ENCODE measurements at places on chromosomes 4 and X.

GRCh38 chr4:73070074-73070390 is 516 bp upstream of the COX18 start:
- no peak for DNase-seq

DNA sequence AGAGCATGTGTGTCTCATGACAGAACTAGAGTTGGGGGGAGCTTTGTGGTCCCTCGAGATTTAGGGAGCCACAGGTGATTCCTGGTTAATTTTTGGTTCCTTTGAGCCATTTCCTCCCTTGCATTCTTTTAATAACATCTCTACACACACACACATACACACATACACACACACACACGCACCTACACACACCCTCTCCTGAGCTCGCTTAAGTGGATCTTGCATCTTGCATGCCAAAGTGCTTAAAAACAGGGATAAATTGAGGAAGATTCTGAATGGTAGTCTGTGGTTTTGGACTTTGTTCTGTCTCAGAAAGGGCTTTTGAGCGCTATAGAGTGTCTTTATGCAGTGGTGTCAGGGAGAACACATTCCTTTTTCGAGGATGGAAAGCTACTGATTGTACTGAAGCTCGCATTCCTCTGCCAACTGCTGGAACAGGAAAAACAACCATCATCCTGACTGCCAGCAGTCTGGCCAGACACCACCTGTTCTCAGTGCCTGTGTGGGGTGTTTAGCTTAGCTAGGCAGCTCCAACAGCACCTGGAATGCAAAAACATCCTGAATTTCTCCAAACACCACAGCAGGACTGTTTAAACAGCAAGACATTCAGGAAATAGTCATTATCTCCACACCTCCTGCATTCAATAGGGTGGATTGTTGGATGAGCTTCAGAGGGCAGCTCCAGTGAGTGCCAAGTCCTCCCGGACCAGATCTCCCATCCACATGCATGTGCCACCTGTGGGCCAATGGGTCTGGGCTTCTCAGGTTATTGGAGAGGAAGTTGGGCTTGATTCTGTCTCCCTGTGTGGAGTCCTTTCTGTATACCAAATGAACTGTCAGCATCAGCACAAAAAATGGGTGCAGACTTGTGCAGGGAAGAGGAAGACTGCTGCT is 21.9 kb upstream of the IGFBP7 start:
- DNase-seq = no peak

DNA sequence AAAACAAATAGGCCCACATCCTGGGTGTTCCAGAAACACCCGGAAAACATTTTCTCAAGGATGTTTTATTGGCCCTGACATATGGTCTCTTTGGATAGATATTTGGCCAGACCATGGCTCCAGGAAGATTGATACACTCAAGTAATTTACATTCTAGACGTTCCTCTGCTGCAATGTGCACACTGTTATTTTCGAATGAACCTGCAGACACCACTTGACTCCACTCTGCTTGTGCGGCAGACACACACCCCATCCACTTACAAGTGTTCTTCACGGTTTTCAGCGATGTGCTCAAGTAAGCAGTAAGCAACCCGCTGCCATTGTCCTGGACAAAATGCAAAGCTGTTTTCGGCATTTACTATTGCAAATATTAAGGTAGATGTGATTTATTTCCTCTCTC is 12.0 kb upstream of the GPM6A start:
- no peak for DNase-seq

GRCh38 chr4:124177647-124178425 is 534.7 kb downstream of the ANKRD50 start:
- no peak for DNase-seq

DNA sequence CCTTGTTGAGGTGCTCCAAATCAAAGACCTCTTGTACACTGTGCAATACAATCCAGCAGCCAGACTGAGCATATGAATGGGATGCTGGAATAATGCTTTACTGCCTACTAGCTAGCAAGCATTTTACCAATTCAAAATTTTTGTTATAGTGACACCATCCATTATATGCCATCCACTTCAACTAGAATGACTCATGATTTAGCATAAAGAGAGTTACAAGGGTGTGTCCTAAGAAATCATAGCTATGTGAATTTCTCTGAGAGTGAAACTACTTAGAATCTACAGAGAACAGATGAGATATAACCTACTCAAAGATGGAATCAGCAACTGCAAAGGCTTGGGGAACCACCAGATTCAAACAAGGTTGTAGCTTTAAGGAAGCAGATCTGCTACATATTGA is 221.9 kb downstream of the LHFPL1 start:
- DNase-seq = no peak

GRCh38 chrX:68533656-68534055 is 34.8 kb downstream of the YIPF6 start:
- DNase-seq = no peak

DNA sequence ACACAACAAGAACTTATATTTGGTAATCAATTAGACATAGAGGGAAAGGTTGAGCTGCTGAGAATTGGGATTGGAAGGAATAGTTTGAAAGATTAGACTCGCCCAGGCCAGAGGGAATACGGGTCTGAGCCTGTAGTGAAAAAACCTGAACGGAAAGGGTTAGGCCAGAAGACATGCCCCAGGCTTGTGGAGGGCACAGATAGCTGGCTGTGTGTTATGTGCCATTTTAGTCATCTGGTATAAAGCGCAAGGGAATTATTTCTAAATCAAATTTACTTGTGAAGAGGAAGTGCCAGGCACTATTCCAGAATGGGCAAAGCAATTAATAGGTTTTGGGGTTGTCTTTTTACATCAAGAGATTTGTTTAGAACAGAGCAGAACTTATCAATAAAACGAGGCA is 187.5 kb upstream of the ANKRD50 start:
- no peak for DNase-seq

GRCh38 chr4:109128589-109128988 is 173.9 kb downstream of the COL25A1 start:
- no peak for DNase-seq

GRCh38 chr4:74228691-74229640 is 71.0 kb downstream of the MTHFD2L start:
- peak; percentile 54 for DNase-seq

GRCh38 chr4:702618-703048 is 3.0 kb upstream of the PCGF3 start:
- DNase-seq = no peak

DNA sequence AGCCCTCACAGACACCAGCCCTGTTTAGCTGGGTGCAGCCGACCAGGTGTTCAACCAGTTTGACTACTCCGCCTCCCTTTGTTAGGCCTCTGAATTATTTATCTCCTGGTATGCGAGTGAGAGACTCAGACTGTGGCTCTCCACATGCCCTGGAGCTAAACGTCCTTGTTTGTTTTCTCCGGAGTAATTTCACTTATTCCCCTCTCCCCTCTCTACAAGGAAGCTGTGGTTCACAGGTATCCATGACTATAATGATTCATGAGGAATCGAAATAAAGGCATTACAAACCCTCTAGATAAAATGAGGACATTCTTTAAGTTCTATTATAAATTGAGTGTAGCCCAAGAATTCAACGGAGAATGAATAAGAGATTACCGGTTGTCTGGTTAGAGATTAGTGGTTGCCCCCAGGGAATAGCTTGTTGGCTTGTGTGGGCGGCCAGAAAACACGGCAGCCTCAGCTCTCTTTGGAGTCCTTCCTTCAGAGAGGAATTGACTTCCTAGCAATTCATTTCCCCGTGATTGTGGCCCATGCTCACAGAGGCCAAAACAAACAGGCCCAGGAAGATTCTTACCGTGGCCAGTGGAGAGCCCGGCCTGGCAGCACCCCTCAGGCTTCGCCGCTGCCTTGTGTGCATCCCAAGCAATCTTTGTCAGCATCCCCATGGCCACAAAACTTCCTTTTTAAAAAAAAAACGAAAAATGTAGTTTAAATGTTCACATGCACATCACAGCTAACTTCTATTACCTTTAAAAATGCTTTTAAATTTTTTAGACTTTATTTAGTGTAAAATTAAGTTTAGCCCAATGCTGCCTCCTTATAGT is 60.2 kb upstream of the CBR4 start:
- no peak for DNase-seq

- peak; percentile 8 for DNase-seq
Observed at GRCh38 chrX:14032406-14032805, 2.7 kb upstream of the GEMIN8 start.

GRCh38 chrX:153744210-153745066 is 19.6 kb upstream of the PLXNB3 start:
- no peak for DNase-seq

- DNase-seq = no peak
Observed at GRCh38 chr4:107654694-107655093, 65.3 kb downstream of the PAPSS1 start.

DNA sequence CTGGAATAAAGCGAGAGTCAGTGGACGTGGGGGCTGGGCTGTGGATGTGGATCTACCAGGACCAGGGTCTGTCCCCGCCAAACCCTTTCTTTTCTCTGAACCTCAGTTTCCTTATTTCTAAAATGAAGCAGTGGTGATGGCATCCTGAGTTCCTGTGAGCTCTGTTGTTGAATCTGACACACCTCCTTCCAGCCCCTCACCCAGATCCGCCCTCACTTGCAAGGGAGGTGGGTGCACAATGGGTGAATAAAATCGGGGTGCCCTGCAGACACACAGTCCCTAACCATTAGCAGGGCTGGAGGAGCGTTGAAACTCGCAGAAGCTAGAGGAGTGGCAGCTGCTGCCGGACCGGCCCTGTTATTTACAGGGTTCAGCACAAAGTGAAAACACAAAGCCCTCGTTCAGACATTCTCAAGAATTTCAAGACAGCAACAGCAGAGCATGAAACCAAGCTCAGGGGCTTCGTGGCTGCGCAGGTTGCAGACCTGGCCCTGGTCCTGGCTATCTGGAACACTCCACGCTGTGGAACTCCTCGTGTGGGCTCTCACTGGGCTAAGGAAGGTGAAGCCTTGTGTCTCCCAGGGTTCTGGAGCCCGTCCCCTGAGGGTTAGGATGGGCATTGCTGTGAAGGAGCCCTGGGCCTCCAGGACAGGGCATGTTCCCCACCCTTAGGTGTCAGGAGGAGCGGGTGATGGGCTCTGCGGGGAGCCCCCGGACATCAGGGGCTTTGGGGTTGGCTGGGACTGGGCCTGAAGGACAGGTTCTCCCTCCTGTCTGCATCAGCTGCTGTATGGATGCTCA is 42.9 kb downstream of the PSAPL1 start:
- DNase-seq = no peak

GRCh38 chr4:152024881-152025280 is 264.1 kb upstream of the GATB start:
- no peak for DNase-seq

- no peak for DNase-seq
Observed at GRCh38 chr4:52915730-52916300, 53.7 kb downstream of the RASL11B start.

DNA sequence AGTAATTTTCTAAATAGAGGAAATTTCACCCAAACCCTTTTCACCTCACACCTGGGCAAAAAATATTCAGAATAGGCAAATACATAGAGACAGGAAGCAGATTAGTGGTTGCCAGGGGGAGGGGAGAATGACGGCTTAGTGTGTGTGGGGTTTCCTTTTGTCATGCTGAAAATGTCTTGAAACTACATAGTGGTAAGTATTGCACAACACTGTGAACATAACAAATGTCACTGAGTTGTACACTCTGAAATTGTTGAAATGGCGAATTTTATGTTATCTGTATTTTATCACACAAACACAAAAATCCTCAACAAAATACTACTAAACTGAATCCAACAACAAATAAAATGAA is 60.7 kb upstream of the PLAC1 start:
- DNase-seq = no peak

DNA sequence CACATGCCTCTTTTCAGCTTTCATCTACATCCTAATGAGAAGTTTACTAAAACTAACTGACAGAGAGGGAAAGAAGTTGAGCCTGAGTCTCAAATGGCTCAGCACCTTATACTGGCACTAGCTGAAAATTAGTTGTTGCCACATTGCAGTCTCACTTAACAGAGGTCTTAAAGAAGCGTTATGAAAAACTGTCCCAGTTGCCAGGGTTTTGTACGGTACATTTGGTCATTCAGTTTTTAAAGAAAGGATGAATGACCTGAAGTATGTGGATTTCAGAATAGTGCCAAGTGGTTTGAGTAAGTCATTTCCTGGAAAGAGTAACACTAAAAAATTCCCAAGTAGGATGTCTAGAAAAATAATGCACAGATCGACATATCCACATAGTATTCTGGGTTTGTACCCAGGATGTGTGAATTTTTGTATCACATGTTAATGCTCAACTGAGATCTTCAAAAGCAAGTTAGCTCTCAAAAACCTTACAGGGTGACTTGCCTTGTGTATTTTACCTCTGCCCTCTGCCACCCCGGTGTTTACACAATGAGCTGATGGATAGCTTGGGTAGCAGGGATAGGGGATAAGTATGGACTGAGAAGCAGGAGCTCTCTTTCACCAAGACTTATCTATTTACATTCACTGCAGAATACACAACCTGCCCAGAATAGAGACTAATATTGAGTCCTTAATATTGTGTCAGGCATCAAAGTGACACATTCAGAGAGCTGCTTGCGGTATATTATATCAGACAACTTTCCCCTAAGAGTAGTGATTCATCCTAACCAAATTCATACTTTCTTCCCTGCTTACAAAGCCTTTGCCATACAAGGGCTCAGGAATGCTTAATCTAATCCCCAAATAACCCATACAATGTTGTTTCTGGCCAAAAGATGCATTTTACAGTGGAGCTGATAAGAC is 1075.7 kb upstream of the PABPC4L start:
- DNase-seq = no peak

GRCh38 chr4:1487761-1488160 is 81.5 kb upstream of the NKX1-1 start:
- no peak for DNase-seq

GRCh38 chrX:107848591-107848990 is 22.9 kb downstream of the MID2 start:
- DNase-seq = no peak

- DNase-seq = no peak
Observed at GRCh38 chrX:153380691-153381090, 20.5 kb downstream of the PNMA6E start.

- no peak for DNase-seq
Observed at GRCh38 chrX:7109049-7109531, 38.4 kb upstream of the STS start.

- no peak for DNase-seq
Observed at GRCh38 chr4:31375936-31376335, 655.8 kb downstream of the PCDH7 start.

GRCh38 chr4:183729069-183729406 is 69.9 kb downstream of the TRAPPC11 start:
- no peak for DNase-seq

DNA sequence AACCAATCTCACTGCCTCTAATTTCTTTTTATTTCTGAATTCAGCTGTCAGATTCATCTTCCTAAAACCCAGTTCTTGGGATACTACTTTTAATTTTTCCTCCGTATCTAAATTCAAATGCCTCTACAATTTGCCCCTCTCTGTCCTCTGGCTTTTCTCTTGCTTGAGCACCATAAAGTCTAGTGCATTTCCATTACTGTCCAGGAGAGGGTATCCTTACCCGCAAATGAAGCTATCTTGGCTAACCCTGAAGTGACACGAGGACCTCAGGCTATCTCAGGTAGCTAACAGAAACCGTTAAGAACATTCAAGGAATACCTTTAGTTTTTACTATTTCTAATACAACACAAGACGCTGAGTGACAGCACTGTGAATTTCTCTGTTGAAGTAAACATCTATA is 49.4 kb upstream of the PRR32 start:
- DNase-seq = no peak

GRCh38 chr4:160143574-160143973 is 1040.7 kb downstream of the RAPGEF2 start:
- no peak for DNase-seq
